Activated T-helper 2 cell treated with anti-CD3 and anti-CD28 coated beads, Interferon-gamma antibody, Interleukin-2, Interleukin-4, amounts not matched to agents 10 μg/mL and 5 μg/mL and 100 μg/mL, durations not matched to agents 14 hours and 24 hours and 36 hours (primary cell): ENCODE measurements at places on chromosomes 4 and X.

- peak overlapping the region; percentile 72 for H3K27ac ChIP-seq
- H3K4me1 ChIP-seq = peaks cover 46% of the 10 kb centered on the region
- no peaks in the 10 kb centered on the region for H3K27me3 ChIP-seq
- peaks cover 47% of the 10 kb centered on the region for H3K36me3 ChIP-seq
Measured at GRCh38 chr4:56648021-56648823, 32.9 kb downstream of the HOPX start.

DNA sequence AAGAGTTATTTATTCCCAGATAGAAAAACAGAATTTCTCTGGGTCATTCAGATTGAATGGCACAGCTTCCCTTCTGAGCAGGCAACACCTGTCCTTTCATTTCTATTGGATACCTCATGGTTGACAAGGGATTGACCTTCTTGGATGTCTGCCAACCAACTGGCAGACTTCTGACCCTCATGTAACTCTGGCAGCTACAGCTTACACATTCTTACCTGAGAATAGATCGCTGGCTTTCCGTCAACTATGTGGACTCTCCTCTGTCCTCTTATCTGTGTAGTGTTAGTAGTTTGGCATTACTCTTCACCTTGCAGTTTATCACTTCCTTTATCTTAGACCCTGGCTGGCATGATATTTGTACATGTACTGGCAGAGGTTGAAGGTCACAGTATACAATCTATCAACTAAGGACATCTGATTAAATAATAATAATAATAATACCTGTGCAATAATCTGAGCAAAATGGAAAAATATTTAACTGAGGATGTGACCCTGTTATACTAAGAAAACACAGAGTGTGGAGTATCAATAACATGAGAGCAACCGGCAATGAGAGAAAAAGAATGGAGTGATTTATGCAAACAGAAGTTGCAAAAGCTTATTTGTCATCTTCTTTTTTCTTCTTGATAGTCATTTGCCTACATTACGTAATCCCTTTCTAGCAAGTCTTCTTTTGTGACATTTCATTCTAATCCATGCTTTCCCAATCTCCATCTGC is 1118.2 kb downstream of the ARAP2 start:
- no peak overlapping the region for H3K4me3 ChIP-seq
- no peaks in the 10 kb centered on the region for H3K27me3 ChIP-seq
- no peak overlapping the region for H3K27ac ChIP-seq
- H3K4me1 ChIP-seq = no peaks in the 10 kb centered on the region
- H3K36me3 ChIP-seq = no peaks in the 10 kb centered on the region

GRCh38 chrX:134530845-134531244 is 70.9 kb downstream of the HPRT1 start:
- H3K36me3 ChIP-seq = no peaks in the 10 kb centered on the region
- H3K4me3 ChIP-seq = no peak overlapping the region
- DNase-seq = no peak
- H3K4me1 ChIP-seq = no peaks in the 10 kb centered on the region
- no peak overlapping the region for H3K27ac ChIP-seq

DNA sequence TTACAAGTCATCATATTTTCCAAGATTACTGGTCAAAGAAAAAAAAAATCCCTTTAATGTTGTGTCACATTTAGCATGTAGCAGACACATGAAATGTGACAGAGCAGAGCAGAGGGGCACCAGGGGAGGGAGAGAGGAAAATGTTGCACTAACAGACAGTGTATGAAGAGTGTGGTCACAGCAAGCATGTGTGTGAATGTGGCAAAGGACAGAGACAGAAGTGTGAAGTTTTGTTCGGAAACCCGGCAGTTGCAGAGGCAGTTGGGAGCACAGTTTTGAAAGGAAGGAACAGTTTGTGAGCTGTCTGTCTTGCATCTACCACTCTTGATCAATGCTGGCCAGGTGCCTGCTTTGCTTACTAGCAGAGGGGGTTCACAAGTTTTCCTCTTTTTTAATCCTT is 83.9 kb upstream of the MAP3K15 start:
- peaks cover 24% of the 10 kb centered on the region for H3K4me1 ChIP-seq
- no peak overlapping the region for H3K4me3 ChIP-seq
- no peak for DNase-seq
- H3K36me3 ChIP-seq = peaks cover 35% of the 10 kb centered on the region

DNA sequence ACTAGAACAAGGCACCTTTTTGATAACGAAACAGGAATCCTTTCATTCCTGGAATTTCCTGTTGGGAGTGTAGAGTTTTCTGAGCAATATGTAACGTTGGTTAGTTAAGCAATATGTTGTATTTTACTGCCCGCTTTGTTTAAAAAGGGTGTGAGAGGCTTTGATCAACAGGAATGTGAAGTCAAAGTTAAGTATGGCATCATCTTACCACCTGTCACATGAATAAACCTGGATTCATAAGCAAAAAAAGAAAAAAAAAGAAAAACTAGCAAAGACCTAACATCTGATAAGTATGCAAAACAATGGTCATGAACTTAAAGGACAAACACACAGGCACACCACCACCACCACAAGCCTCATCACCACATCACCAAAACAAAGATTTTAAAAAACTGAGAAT is 7.1 kb upstream of the CXCL5 start:
- no peak overlapping the region for H3K27ac ChIP-seq
- DNase-seq = no peak
- no peak overlapping the region for H3K4me3 ChIP-seq
- no peaks in the 10 kb centered on the region for H3K4me1 ChIP-seq
- no peaks in the 10 kb centered on the region for H3K36me3 ChIP-seq

DNA sequence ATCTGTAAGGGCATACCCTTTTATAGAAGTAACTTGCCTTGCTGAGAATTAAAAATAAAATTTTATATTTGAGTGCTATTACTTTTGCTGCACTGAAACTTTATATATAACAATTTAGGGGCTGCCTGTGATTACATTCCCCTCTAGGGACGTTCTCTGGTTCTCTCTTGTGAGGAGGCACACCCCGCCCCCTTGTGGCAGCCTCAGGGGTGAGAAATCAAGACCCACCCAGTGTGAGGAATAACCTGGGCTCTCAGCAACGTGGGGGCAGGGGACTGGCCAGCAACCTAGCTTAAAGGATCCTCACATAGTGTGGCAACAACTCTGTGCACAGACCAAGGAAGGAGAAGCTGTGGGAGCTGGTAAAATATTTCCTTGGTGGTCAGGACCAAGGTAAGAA is 43.7 kb downstream of the MAGEA9 start:
- no peak overlapping the region for H3K4me3 ChIP-seq
- peaks cover 14% of the 10 kb centered on the region for H3K27me3 ChIP-seq
- no peaks in the 10 kb centered on the region for H3K36me3 ChIP-seq
- DNase-seq = no peak
- H3K27ac ChIP-seq = no peak overlapping the region

GRCh38 chr4:183434264-183434663 is 10.2 kb upstream of the CDKN2AIP start:
- no peak for DNase-seq
- peaks cover 6% of the 10 kb centered on the region for H3K27me3 ChIP-seq
- H3K27ac ChIP-seq = no peak overlapping the region
- no peak overlapping the region for H3K4me3 ChIP-seq
- H3K36me3 ChIP-seq = no peaks in the 10 kb centered on the region

DNA sequence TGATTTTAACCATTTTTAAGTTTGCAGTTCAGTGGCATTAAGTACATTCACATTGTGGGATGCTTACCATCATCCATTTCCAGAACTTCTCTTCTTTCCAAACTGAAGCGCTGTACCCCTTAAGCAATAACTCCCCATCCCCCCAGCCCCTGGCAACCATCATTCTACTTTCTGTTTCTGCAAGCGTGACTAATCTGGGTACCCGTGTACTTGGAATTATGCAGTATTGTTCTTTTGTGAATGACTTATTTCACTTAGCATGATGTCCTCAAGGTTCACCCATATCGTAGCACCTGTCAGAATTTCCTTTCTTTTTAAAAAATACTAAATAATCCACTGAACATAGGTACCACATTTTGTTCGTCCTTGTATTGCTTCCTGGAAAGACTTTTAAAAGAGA is 32.9 kb downstream of the USP9X start:
- peak overlapping the region; percentile 52 for H3K27ac ChIP-seq
- DNase-seq = no peak
- H3K4me3 ChIP-seq = peak overlapping the region; percentile 8
- H3K27me3 ChIP-seq = no peaks in the 10 kb centered on the region
- H3K36me3 ChIP-seq = peaks cover 7% of the 10 kb centered on the region

- H3K36me3 ChIP-seq = no peaks in the 10 kb centered on the region
- no peaks in the 10 kb centered on the region for H3K27me3 ChIP-seq
- H3K4me1 ChIP-seq = no peaks in the 10 kb centered on the region
- H3K27ac ChIP-seq = no peak overlapping the region
- DNase-seq = no peak
- H3K4me3 ChIP-seq = no peak overlapping the region
Measured at GRCh38 chr4:138389976-138390685, 148.0 kb upstream of the SLC7A11 start.

- no peaks in the 10 kb centered on the region for H3K36me3 ChIP-seq
- peaks cover 10% of the 10 kb centered on the region for H3K27me3 ChIP-seq
- H3K4me1 ChIP-seq = peaks cover 23% of the 10 kb centered on the region
- no peak overlapping the region for H3K4me3 ChIP-seq
- peak overlapping the region; percentile 44 for H3K27ac ChIP-seq
Measured at GRCh38 chr4:102390438-102390837, 45.2 kb upstream of the SLC39A8 start.

- no peaks in the 10 kb centered on the region for H3K36me3 ChIP-seq
- H3K4me1 ChIP-seq = no peaks in the 10 kb centered on the region
- no peak for DNase-seq
- no peaks in the 10 kb centered on the region for H3K27me3 ChIP-seq
- no peak overlapping the region for H3K4me3 ChIP-seq
- no peak overlapping the region for H3K27ac ChIP-seq
Measured at GRCh38 chr4:181855307-181855706, 387.9 kb upstream of the TENM3 start.

- no peak overlapping the region for H3K4me3 ChIP-seq
- H3K36me3 ChIP-seq = no peaks in the 10 kb centered on the region
- DNase-seq = no peak
- H3K27me3 ChIP-seq = no peaks in the 10 kb centered on the region
- peaks cover 4% of the 10 kb centered on the region for H3K4me1 ChIP-seq
- peak overlapping the region; percentile 13 for H3K27ac ChIP-seq
Measured at GRCh38 chr4:120446051-120446567, 379.5 kb upstream of the MAD2L1 start.

- H3K4me3 ChIP-seq = no peak overlapping the region
- no peak overlapping the region for H3K27ac ChIP-seq
- peaks cover 6% of the 10 kb centered on the region for H3K4me1 ChIP-seq
- peaks cover 41% of the 10 kb centered on the region for H3K27me3 ChIP-seq
- no peak for DNase-seq
Measured at GRCh38 chrX:20507901-20508620, 241.4 kb upstream of the RPS6KA3 start.

- no peaks in the 10 kb centered on the region for H3K4me1 ChIP-seq
- no peak overlapping the region for H3K27ac ChIP-seq
- H3K27me3 ChIP-seq = no peaks in the 10 kb centered on the region
- H3K4me3 ChIP-seq = no peak overlapping the region
Measured at GRCh38 chr4:156635051-156635450, 336.5 kb downstream of the PDGFC start.

DNA sequence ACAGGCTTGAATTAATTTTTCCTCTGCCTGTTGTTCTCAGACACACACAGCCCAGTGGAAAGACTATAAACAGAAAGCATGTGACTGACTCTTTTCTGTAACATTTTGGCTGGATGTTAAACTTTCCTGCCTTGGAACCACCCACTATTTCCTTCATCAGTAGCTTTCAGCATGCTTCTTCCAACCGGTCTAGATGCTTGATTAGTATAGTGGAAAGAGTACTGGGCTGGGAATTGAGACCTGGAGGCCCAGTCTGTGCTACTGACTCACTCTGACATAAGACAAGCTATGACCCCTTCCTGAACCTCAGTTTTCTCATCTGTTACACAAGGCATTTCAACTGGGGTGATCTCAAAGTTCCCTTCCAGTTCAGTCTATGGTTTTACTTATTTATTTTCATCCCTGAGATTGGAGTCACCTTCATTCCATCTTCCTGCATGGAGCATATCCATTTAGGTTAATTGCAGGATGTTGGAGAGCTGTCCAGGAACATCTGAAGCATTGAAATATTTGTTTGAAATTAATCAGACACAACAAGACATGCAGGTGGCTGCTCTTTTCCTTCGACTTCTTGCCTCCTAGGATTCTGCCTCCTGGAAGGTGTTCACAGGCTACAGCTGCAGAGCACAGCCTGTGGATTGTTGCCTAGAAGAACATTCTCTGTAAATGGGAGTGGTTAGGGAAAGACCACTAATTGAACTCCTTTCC is 173.4 kb downstream of the RTL9 start:
- no peak overlapping the region for H3K4me3 ChIP-seq
- H3K4me1 ChIP-seq = peaks cover 10% of the 10 kb centered on the region
- no peak overlapping the region for H3K27ac ChIP-seq
- no peaks in the 10 kb centered on the region for H3K36me3 ChIP-seq

GRCh38 chr4:56296526-56296925 is 90.8 kb downstream of the AASDH start:
- H3K27ac ChIP-seq = no peak overlapping the region
- no peak for DNase-seq
- H3K4me1 ChIP-seq = peaks cover 13% of the 10 kb centered on the region
- peaks cover 25% of the 10 kb centered on the region for H3K27me3 ChIP-seq

DNA sequence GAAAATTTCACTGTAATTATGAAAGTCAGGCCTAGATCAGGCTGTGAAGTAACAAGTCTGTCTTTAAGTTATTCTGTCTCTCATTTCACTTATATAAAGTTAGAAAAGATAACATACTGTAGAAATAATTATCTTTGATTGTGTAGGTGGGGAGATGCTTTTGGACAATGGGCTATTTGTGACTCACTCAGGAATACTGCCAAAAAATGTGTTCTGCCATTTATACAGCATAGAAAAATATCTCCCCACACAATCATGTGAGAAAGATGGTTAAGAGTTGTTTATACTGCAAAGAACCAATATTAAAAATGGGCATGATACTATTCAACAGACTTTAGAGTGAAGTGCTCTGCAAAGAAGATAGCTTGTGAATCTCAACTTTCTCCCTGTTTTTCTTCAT is 95.0 kb upstream of the GABRA2 start:
- H3K27me3 ChIP-seq = no peaks in the 10 kb centered on the region
- no peak overlapping the region for H3K27ac ChIP-seq
- no peak for DNase-seq
- H3K4me3 ChIP-seq = no peak overlapping the region

DNA sequence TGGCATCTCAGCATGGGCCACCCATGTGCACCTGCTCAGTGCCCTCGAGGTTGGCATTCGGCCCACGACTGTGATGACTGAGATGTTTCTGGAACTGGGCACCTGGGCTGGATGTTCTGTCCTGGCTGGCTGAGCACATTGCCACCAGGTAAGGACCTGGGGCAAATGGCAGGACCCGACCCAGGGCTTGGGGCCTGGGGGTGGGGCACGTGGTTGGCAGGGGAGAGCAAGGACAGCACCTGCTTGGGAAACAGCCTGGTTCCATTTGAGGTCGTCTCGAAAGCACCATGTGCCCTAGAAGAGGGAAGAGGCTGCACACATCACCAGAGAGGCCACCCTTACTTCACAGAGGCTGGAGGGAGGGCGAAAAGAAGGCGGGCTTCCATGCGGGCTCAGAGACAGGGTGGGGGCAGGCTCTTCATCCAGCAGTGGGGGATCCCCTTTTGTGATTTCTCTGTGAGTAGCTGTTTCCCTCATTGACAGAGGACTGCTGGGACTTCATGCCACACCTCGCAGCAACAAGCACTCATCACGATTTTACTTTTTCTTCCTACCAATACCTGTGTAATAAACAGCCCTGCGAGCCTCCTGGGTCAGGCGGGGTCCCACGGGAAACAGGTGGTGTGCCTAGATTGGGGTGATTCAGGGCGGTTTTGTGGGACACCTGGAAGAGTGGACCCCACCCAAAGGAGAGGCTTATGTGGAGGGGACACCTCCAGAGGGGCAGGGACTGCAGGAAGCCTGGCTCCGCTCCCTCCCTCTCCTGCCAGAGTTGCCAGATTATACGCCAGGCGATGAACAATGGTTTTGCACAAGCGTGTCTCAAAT is 12.0 kb downstream of the TMEM187 start:
- no peak for DNase-seq
- H3K27me3 ChIP-seq = no peaks in the 10 kb centered on the region
- H3K4me3 ChIP-seq = peak overlapping the region; percentile 77
